Activated CD8-positive, alpha-beta memory T cell treated with anti-CD3 and anti-CD28 coated beads for 36 hours (primary cell): ENCODE measurements at places on chromosomes 7 and 10. TPM values are rescaled to one million over a fixed set of nuclear protein-coding genes. Genes with fewer than 3 reads are reported as not detected.

PTEN gene
- 42.4 TPM for total RNA-seq

TMEM178B gene
- total RNA-seq = 0.75 TPM

TLX1 gene
- not detected for total RNA-seq

RRP12 gene
- 99.8 TPM for total RNA-seq

OR2F1 gene
- not detected for total RNA-seq

TEX36 gene
- not detected for total RNA-seq

NME8 gene
- not detected for total RNA-seq

ADCY1 gene
- 0.32 TPM for total RNA-seq

EGFR gene
- total RNA-seq = not detected

BTBD16 gene
- total RNA-seq = not detected

ARL4A gene
- 9.6 TPM for total RNA-seq

TNRC18 gene
- 42.4 TPM for total RNA-seq

SPDYE2 gene
- total RNA-seq = 0.23 TPM

LYZL1 gene
- total RNA-seq = not detected

ADAMTS14 gene
- total RNA-seq = 0.04 TPM

FAM180A gene
- not detected for total RNA-seq

RAMP3 gene
- not detected for total RNA-seq

RBAK gene
- total RNA-seq = 10.3 TPM

PNLIP gene
- total RNA-seq = not detected

MXI1 gene
- total RNA-seq = 14.8 TPM

MPP7 gene
- 4.5 TPM for total RNA-seq

C10orf67 gene
- total RNA-seq = 0.15 TPM

ZNF487 gene
- 2.5 TPM for total RNA-seq

PI4K2A gene
- total RNA-seq = 15.0 TPM

LRRC18 gene
- not detected for total RNA-seq

NPS gene
- not detected for total RNA-seq

PRPS1L1 gene
- not detected for total RNA-seq

TET1 gene
- 0.50 TPM for total RNA-seq

TRPV5 gene
- not detected for total RNA-seq

GPR146 gene
- total RNA-seq = 2.1 TPM

CYP2C19 gene
- not detected for total RNA-seq

TMED4 gene
- total RNA-seq = 82.0 TPM

CTAGE8 gene
- total RNA-seq = 0.78 TPM

NODAL gene
- not detected for total RNA-seq

PDE1C gene
- not detected for total RNA-seq

GIMAP5 gene
- 61.0 TPM for total RNA-seq

ITIH2 gene
- total RNA-seq = not detected

SAMD9 gene
- 7.8 TPM for total RNA-seq

WIPF3 gene
- not detected for total RNA-seq

PLAU gene
- 0.38 TPM for total RNA-seq

KCNIP2 gene
- total RNA-seq = 1.1 TPM

OPALIN gene
- not detected for total RNA-seq

PLEKHS1 gene
- total RNA-seq = not detected

NKX6-2 gene
- not detected for total RNA-seq

OGDHL gene
- total RNA-seq = 0.46 TPM
